ENCODE measurements at places on chromosomes 3 and 15.
A peak's percentile ranks its signal among the peaks of the same experiment; 100 is the strongest.

DNA sequence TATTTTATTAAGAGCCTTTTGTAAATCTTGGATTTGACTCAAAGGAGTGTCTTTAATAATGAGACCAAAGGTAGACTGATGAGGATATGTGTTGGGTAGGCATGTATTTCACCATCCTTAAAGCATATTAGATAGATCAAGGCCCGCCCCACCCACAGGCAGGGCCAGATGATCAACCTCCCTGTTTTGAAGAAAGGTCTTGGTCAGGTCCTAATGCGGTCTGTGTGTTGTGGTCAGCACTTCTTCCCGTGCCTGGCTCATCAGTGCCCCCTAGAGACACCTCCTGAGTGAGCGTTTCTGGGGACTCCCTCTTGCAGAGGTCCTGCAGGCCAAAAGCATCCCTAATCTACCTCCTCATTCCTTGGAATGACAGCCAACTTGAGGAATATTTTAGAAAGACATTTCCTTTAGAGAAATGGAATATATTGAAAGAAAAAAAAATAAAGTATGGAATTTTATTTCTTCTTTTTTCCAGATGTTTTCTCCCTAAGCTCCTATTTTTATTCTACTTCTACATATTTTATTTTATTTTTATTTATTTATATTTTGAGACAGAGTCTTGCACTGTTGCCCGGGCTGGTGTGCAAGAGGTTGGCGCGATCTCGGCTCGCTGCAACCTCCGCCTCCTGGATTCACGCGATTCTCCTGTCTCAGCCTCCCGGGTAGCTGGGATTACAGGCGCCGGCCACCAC is 6.0 kb downstream of the TM4SF4 start:
- peak; percentile 60 for DNase-seq

GRCh38 chr3:126208606-126209256 is 28.3 kb upstream of the ALDH1L1 start:
- no peak for DNase-seq

DNA sequence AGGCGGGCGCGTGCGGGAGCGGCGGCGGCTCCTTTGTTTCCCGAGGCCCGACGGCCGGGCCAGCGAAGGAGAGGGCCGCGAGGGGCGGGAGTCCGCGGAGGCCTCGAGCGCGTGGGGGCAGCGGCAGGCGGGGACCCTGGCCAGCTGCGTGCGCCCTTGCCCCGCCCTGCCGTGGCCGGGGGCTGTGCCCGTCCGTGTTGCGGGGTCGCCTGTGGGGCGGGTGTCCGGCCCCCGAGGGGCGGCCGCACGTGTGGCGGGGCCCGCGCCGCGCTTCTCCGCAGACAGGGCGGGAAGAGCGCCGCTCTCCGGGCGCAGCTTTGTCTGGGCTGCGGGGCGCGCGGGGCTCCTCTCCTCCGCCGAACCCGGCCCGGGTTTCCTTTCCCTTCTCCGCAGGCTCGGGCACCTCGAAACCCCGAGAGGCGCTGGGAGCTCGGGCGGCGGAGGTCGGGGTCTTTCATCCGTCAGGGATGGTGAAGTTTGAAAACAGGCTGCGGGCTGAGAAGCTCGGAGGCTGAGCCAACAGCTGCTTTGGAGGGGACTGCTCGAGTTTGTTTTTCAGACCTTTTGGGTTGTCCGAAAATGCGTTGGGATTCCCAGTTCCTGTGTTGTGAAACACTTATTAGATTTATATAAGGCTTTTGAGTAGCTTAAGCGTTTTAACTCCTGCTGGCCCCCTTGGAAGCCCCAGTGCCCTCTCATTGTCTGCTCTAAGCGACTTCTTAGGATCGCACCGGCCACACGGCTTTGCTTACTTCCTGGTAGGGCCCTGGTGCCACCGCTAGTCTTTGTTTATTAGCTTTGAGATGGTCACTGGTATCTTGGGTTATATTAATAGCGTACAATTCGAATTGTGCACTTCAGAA is 817 bp downstream of the USP3 start:
- peak; percentile 49 for DNase-seq

DNA sequence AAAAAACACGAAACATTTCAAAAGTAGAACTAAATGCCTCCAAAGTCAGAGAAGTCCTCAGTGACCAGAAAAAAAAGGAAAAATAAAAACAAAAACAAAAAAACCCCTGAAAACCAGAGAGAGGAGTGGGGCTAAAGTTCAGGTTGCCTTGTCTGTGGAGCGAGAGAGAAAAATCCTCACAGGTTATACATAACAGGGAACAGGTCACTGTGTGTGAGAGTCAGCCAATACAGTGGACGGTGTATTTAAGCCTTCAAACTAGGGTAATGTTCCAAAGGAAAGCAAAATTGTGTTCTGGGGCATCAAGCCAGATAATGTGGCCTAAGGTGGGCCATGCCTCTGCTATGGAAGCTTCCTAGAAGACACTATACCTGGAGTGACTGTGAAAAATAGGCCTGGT is 216.1 kb upstream of the SUCLG2 start:
- no peak for DNase-seq

- no peak for DNase-seq
Observed at GRCh38 chr3:7280318-7280717, 419.4 kb downstream of the GRM7 start.

GRCh38 chr3:55770077-55770476 is 283.0 kb upstream of the WNT5A start:
- no peak for DNase-seq

DNA sequence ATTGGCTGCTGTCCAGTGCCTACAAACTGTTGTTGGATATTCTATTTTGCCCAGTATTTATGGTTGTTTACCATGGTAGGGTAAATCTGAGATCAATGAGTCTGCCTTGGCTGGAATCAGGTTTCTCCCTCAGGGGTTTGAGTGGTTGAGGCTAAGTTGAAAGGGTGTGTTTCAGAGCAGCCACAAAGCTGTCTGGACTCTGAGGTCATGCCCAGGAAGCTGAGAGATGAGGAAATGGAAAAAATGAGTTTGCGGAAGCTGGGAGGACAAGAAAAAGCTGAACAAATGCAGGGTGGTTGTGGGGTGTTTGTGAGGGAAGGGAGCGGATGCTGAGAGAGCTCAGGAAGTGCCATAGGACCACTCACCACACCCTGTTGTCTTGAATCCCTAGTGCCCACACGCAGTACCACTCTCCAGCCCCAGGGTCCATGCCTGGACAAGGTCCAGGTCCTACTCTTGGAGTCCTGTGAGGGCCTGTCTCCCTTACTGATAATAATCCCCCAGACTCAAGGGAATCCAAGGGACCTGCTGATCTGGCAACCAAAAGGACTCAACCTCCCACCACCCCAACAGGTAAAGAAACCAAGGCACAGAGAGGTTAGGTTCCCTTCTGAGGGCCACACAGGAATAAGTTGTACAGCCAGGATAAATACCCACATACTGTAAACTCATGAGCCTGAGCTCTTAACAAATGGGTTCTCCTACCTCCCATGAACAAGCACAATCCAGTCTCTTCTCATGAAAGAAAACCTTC is 81.6 kb downstream of the PPCDC start:
- peak; percentile 21 for DNase-seq

GRCh38 chr3:120481081-120481480 is 30.3 kb upstream of the FSTL1 start:
- DNase-seq = no peak

- DNase-seq = no peak
Observed at GRCh38 chr3:48218537-48218936, 4.8 kb upstream of the CAMP start.

DNA sequence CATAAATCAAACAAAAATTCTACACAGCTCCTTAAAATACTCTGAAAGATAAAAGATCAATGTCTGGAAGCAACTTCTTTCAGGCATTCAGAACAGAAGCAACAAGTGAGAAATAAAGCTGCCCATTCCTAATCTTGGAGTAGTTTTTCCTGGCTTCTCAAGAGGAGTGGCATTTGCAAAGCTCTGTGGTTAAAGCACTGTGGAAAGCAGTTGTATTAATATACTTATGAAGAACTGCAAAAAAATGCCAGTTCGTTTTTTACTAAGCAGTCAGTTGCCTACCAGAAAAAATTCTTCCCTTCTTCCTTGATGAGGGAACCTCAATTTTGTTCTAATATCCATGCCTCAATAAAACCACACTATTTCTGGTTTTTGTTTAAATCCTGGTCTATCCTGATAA is 197.8 kb downstream of the TNIK start:
- no peak for DNase-seq

- DNase-seq = no peak
Observed at GRCh38 chr15:74537736-74538135, 3.3 kb upstream of the ARID3B start.

GRCh38 chr3:63076357-63076756 is 201.1 kb upstream of the CADPS start:
- DNase-seq = no peak

DNA sequence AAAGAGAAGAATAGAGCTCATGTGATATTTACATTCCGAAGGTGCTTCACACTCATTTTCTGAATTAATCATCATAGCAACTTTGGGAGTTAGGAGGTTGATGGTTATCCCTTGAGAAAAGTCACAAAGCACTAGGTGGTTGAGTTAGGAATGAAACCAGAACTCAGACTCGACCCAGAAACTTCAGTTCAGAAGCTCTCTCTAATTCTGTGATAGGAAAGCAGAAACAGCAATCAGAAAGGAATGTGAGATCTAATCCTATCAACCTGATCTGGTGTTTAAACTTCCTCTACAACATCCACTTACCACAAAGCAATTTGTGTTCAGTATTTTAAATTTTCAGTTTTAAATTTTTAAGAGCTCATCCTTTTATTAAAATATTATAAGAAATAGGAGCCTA is 211.2 kb downstream of the CNTN3 start:
- DNase-seq = no peak

DNA sequence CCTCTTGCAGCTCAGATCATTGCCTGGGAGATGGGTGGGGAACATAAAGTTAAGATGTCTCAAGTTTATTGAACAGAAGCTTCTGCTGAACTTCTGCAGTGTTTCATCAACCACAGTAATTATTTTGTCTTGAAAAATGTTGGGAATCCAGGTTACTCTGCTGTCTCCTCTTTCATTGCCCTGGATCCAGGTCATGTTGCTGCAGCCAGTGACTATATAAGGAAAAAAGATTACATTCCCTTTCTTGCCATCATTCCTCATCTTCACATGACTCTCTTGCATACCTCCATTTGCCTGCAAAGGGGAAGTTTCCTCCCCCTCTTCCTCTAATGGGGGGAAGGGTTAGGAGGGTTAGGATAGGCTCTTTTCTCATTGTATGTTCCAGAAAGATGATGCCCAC is 15.1 kb downstream of the GMNC start:
- no peak for DNase-seq

DNA sequence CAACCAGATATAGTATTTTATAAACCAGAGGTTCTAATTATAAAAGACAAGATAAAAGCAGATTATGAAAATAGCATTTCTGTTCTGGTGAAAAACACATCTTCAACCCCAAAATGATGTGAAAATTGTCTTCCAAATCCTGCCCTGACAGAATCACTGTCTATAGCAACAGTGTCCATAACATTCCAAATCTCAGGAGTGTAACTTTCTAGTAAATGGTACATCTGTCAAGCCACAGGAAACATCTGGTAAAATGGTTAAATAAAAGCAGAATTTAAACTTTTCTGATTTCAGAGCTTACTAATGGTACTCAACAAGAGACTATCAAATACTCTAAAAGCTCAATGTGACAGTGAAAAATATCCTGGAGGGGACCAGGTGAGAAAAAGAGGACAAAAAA is 60.5 kb downstream of the VGLL4 start:
- no peak for DNase-seq

DNA sequence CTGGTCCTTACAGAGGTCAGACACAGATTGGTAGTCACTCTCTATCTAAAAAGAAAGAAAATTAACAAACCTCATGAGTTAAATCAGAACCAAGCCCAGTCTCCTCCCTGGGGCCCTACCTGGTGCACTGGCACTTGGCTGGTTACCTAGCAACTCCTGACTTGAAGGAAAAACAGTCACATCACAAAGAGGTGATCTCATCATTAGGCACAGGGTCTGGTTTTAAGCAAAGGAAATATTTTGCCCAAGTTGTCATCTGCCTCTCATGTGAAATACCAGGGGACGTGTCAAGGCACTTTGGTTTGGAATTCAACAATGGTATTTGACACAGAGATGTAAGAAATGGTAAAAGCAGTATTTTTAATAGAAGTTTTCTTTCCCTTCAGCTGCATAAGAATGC is 47.7 kb upstream of the FMN1 start:
- peak; percentile 26 for DNase-seq

GRCh38 chr15:67136802-67137201 is 71.4 kb downstream of the SMAD3 start:
- no peak for DNase-seq

DNA sequence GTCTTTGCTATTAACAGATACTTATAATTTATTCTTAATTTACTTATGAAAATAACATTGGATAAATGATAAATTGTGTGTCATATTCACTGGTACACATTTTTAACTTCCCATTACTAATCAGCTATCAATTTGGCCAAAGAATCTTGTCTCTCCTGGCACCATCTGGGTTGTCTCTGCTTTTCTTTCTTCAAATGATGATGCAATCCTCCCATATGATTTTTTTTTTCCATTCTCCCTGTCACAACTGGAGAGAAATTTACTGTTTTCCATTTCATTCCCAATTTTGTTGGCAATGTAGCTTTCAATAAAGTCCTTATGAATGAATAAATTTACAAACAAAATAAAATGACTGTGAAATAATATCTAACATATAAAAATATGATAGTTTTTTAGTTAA is 743.7 kb upstream of the EPHA6 start:
- DNase-seq = no peak

Measured in activated CD4-positive, alpha-beta T cell treated with anti-CD3 and anti-CD28 coated beads, Interleukin-2, amount 50 U/mL, for 48 hours (primary cell).